Caco-2 (cell line): ENCODE measurements at places on chromosomes 4 and X.

GRCh38 chr4:162164906-162165510 lies 1.2 kb upstream of the FSTL5 start:
- no peaks in the 10 kb centered on the region for H3K4me1 ChIP-seq
- H3K36me3 ChIP-seq, result no peaks in the 10 kb centered on the region
- DNase-seq, result no peak
- no peak overlapping the region for H3K27ac ChIP-seq

GRCh38 chr4:105137121-105137875 lies 9.4 kb upstream of the TET2 start:
- peaks cover 2% of the 10 kb centered on the region; the same call in 1 of the 2 replicates for H3K4me1 ChIP-seq
- H3K27ac ChIP-seq, result no peak overlapping the region
- no peaks in the 10 kb centered on the region for H3K36me3 ChIP-seq
- no peak for DNase-seq
- no peaks in the 10 kb centered on the region for H3K27me3 ChIP-seq
- no peak overlapping the region for H3K4me3 ChIP-seq

GRCh38 chr4:124631760-124632159 lies 80.8 kb downstream of the ANKRD50 start:
- no peak overlapping the region for H3K4me3 ChIP-seq
- peaks cover 10% of the 10 kb centered on the region for H3K4me1 ChIP-seq
- DNase-seq, result peak; percentile 37
- no peaks in the 10 kb centered on the region for H3K36me3 ChIP-seq
- no peaks in the 10 kb centered on the region for H3K27me3 ChIP-seq

GRCh38 chr4:74858921-74859562 lies 64.7 kb upstream of the BTC start:
- H3K4me3 ChIP-seq, result no peak overlapping the region
- H3K4me1 ChIP-seq, result peaks cover 3% of the 10 kb centered on the region; the same call in 1 of the 2 replicates
- H3K36me3 ChIP-seq, result no peaks in the 10 kb centered on the region
- no peak for DNase-seq
- no peaks in the 10 kb centered on the region for H3K27me3 ChIP-seq

DNA sequence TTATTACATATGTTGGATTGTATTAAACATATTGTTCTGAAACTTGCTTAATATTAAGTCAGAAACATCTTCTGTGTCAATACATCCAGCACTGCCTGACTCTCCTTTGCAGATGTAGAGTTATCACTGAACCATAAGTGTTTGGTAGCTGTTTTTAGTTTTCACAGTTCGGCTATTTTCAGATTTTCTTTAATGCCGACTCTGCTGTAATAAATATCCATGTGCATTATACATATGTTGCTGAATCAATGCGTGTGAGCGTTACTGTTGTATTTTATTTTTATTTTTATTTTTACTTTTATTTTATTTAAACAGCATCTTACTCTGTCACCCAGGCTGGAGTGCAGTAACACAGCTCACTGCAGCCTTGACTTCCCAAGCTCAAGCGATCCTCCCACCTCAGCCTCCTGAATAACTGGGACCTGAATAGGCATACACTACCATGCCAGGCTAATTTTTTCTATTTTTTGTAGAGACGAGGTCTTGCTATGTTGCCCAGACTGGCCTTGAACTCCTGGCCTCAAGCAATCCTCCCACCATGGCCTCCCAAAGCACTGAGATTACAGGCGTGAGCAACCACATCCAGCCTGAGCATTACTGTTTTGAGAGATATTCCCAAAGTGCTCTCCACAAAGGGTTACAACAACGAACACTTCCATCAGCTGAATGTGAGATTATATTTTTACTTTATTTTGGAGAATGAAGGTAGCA lies 50.7 kb upstream of the NOCT start:
- no peak for DNase-seq
- peaks cover 12% of the 10 kb centered on the region for H3K4me1 ChIP-seq
- no peaks in the 10 kb centered on the region for H3K27me3 ChIP-seq
- H3K4me3 ChIP-seq, result no peak overlapping the region

DNA sequence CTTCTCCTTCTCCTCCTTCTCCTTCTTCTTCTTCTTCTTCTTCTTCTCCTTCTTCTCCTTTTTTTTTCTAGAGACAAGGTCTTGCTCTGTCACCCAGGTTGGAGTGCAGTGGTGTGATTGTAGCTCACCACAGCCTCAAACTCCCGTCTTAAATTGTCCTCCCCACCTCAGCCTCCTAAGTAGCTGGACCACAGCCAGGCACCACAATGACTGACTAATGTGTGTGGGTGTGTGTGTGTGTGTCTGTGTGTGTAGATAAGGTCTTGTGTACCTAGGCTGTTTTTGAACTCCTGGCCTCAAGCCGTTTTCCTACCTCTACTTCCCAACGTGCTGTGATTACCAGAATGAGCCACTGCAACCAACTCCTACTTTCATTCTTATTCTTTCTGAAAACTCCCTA lies 390.9 kb downstream of the ADAM29 start:
- no peaks in the 10 kb centered on the region for H3K27me3 ChIP-seq
- no peak overlapping the region for H3K27ac ChIP-seq
- no peak overlapping the region for H3K4me3 ChIP-seq

- H3K27me3 ChIP-seq, result no peaks in the 10 kb centered on the region
- H3K27ac ChIP-seq, result no peak overlapping the region
- no peak overlapping the region for H3K4me3 ChIP-seq
Observed at GRCh38 chrX:2647627-2648026, 43.5 kb upstream of the CD99 start.
